ENCODE measurements at places on chromosomes 16 and 17. TPM values are rescaled to one million over a fixed set of nuclear protein-coding genes. Genes with fewer than 3 reads are reported as not detected.

DNA sequence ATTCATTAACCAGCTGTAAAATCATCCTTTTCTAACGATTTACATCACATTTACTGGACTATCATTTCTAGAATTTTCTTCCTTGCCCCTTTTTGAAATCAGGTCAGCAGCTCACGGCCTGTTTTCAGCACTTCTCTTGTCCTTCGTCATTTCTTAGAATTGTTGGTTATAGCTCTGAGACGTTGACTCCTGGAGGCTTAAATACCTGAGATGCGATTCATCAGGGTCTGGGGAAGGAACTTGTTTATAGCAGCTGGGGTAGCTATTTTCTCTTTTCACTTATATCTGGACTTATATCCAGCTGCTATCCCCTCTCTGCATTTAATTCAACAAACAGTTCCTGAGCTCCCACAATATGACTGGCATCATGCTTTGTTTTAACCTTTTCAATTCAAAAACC is 338.7 kb upstream of the TNRC6C start:
- H3K4me3 ChIP-seq, result no peak overlapping the region
- peaks cover 10% of the 10 kb centered on the region for H3K4me1 ChIP-seq
- no peaks in the 10 kb centered on the region for H3K36me3 ChIP-seq
- no peak overlapping the region for H3K27ac ChIP-seq
- peaks cover 17% of the 10 kb centered on the region for H3K27me3 ChIP-seq

- H3K27me3 ChIP-seq, result peaks cover 54% of the 10 kb centered on the region
- peaks cover 2% of the 10 kb centered on the region for H3K4me1 ChIP-seq
- no peak overlapping the region for H3K4me3 ChIP-seq
- no peak for DNase-seq
- H3K36me3 ChIP-seq, result no peaks in the 10 kb centered on the region
- H3K27ac ChIP-seq, result no peak overlapping the region
These were observed 28.0 kb downstream of the ZNF423 start for GRCh38 chr16:49827805-49828438.

DNA sequence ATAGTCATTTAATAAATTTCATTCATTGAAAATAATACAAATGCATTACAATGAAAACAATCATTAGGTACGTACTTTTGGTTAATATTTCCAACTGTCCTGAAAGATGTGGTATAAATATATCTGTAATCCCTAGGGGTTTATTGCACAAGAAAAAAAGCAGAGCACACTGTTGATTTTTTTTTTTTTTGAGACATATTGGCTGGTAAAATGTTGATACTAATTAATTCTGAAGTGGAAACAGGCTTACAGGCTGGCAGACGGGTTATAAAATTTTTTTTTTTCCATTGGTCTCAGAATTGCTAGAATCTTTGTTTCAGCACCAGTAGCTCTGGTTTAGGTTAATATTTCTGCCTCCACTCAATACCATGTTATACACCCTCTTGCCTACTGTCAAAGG is 193.6 kb downstream of the MAP2K6 start:
- DNase-seq, result no peak
- no peaks in the 10 kb centered on the region for H3K36me3 ChIP-seq
- peaks cover 10% of the 10 kb centered on the region for H3K27me3 ChIP-seq
- H3K4me3 ChIP-seq, result no peak overlapping the region

DNA sequence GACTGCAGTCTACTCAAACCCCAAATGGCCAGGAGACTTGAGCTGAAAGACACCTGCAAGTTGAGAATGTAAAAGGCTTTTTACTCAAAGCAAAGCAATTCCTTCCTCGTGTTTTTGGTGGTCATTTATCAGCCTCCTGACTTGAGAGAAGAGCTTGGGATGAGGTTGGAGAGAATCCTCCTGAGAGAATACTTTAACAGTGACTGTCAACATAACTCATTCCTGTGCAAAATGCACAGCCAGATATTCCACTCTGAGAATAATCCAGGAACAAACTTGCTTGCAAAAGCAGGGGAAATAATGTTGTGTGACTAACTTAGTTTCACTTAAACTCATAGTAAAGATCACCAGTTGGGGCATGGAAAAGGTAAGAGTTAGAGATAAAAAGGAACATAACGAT is 53.4 kb downstream of the SNTB2 start:
- H3K4me1 ChIP-seq, result peaks cover 4% of the 10 kb centered on the region
- DNase-seq, result no peak
- H3K4me3 ChIP-seq, result no peak overlapping the region
- H3K36me3 ChIP-seq, result no peaks in the 10 kb centered on the region

Gene CLDN9
- total RNA-seq, result not detected

Data from T-helper 17 cell (primary cell).